ENCODE measurements at places on chromosomes 11 and 22.
A peak's percentile ranks its signal among the peaks of the same experiment; 100 is the strongest.

DNA sequence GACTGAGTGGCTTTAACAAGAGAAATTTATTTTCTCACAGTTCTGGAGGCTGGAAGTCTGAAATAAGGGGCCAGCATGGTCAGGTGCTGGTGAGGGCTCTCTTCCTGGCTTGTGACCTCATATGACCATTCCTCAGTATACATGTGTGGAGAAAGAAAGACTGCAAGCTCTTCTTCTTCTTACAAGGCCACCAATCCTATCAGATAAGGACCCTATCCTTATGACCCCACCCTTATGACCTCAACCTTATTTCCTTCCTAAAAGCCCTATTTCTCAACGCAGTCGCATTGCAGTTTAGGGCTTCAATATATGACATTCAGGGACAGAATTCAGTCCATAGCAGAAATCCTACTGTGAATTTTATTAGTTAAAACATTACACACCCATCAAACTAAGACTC, 124.4 kb upstream of the RAG2 start:
- no peak for DNase-seq

DNA sequence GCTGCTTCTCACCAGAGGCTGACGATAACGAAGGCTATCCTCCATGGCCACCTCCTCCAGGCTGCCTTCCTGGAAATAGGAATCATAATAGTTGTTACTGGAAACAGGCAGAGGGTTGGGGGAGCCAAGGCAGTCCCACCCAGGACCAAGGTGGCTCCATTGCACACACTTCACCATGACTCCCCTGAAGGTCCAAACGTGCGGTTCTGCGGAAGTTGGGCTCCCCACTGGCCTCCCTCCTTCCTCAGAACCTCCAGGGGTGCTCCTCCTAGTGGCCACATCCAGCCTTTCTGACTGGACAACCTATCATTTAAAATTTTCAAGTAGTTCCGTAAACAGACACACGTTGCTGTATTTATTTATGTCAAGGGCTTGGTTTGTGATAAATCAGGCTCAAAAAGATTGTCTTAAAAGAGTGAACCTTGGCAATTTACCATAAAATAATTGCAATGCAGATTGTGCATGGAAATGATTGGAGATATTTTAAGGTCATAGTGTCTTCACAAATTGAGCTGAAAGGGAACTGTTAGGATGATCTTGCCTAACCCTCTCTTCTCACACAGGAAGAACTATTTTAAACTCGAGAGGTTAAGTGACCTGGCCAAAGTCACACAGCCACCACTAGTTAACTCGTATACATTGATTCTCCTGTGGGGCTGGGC, 1.4 kb upstream of the TCN2 start:
- no peak for DNase-seq

DNA sequence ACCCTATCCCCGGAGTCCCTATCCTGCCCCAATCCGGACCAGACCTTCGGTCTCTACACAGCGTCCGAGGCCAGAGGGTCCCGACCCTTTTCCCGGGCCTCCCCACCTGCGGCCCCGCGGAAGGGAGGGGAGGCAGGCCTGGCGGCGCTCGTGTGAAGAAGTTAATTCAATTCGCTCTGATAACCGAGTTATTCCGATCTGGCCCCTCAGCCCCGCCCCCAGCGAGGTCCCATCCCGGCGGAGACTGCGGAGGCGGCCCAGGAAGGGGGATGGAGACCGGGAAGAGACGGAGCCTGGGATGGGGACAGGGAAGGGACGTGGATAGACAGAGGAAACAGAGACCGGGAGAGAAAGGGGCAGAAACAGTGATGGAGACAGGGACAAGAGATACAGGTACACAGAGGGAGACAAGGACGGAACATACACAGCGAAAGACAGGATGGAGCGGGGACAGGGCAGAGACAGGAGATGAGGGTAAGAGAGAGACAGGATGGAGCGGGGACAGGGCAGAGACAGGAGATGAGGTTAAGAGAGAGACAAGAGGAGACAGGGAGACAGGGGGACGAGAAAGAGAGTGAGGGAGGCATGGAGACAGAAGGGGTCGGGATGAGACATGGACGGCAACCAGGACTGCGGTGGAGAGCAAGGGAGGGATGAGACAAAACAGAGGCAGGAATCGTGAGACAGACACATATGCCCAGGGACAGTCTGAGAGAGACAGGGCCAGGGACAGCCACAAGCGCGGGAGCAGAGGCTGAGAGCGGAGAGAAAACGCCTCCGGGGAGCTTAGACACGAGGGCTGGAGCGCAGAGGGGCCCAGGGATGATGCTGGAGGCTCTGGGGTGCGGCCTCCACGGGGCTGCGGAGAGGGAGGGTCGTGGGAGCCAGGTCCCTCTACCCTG, 636 bp upstream of the PHOX2A start:
- DNase-seq: peak; percentile 33

- DNase-seq: peak; percentile 70
These were observed 50.1 kb downstream of the FBLN1 start for GRCh38 chr22:45552580-45553350.

- no peak for DNase-seq
These were observed 612.7 kb downstream of the BRD1 start for GRCh38 chr22:49214976-49215375.

- peak; percentile 37 for DNase-seq
These were observed 36.6 kb downstream of the GAS2 start for GRCh38 chr11:22703040-22703439.

GRCh38 chr11:100827934-100828661, 141.0 kb downstream of the ARHGAP42 start:
- no peak for DNase-seq

- DNase-seq: no peak
These were observed 55.5 kb downstream of the ABTB2 start for GRCh38 chr11:34302046-34302921.

GRCh38 chr22:36330127-36330526, 57.6 kb downstream of the MYH9 start:
- DNase-seq: no peak

- DNase-seq: peak; percentile 61
These were observed 12.3 kb downstream of the PAX6 start for GRCh38 chr11:31798554-31799434.

DNA sequence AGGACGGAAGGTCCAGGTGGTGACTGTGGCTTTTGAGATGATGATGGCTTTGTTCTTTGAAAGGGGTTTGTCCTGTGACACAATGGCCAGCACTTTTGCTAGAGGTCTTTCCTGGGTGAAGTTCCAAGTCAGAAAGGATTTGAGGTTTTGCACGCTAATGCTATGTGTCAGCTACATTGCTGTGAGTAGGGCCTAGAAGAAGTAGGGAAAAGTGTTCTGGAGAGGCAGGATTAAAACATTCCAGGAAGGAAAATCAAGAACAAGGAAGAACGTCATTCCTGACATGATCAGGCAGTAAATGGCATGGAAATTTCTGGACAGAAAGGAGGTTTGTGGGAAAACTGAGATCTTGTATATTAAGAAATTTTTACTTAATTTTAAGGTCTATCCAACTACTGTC, 290.7 kb downstream of the NTM start:
- no peak for DNase-seq

GRCh38 chr11:40754297-40754696, 705.2 kb downstream of the LRRC4C start:
- no peak for DNase-seq

GRCh38 chr11:119844808-119845207, 115.8 kb upstream of the NECTIN1 start:
- DNase-seq: no peak

DNA sequence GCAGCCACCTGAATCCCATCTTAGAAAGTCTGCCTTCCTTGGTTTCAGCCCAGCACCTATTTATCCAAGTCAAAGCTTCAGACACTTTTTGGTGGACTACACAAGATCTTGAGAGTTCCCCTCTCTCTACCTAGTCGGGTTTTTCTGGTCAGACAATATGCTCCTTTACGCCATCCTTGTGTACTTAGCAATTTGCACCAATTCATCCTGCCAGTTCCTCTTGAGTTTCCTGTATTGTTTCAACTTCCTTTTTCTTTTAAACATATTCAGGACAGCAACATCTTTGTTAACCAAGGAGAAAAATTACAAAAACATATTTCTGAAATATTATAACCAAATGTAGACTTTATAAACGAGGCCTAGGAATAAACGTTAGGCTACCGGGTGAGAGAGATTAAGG, 368.2 kb upstream of the CADM1 start:
- no peak for DNase-seq

DNA sequence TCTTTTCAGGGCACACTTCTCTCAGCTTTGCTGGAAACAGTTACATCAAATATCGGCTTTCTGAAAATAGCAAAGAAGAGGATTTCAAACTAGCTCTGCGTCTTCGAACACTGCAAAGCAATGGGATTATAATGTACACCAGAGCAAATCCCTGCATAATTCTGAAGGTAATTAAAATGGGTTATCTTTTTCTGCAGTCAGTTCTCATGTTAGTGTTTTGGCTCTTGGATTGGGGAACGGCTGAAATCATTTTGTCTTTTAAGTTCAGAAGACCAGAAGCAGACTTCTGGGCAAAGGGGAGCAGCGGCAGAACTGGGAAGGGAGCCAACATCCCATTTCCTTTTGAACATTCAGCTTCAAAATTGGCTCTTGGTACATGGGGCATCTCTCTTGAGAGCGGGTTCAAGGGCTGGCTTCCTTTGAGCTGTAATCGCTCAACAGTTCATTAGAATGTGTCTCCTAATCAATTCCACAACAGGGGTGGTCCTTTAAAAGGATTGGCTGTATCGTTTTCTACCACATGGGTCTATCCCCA, 110.2 kb upstream of the MTNR1B start:
- no peak for DNase-seq

DNA sequence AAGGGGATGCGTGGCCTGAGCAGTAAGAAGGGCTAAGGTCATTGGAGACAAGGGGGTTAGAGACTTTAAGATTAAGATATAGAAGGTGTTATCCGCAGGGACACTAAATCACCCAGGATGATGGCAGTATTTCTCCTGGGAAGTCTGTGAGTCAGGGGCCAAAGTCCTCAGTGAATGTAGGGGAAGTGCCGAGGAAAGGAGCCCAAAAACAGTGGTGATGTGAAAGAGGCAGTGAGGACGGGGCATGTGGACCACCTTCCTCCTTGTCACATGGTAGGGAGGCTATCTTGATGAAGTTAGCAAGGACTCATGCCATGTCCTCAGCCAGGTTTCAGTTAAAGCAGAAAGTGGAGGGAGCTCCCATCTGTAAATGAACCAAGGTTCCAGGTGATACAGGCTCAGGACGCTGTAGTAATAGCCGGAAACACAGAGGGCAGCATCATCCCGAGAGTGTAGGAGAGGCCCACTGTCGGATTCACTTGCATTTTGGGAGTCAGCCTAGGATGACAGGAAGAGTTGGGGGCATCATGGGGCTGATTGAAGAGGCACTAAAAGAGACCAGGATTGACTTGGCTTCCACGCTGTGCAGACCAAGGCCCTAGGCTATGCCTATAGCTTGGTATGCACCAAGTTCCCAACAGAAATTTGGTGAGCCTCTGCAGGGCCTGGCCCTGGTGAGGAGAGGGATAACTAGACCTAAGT, 33.5 kb downstream of the WEE1 start:
- no peak for DNase-seq
